ENCODE measurements at places on chromosomes 11 and 22.

GRCh38 chr11:113626736-113627135, 79.4 kb downstream of the TMPRSS5 start:
- no peaks in the 10 kb centered on the region for H3K36me3 ChIP-seq
- H3K27me3 ChIP-seq, result peaks cover 47% of the 10 kb centered on the region
- H3K4me1 ChIP-seq, result no peaks in the 10 kb centered on the region
- H3K4me3 ChIP-seq, result no peak overlapping the region
- no peak for DNase-seq

DNA sequence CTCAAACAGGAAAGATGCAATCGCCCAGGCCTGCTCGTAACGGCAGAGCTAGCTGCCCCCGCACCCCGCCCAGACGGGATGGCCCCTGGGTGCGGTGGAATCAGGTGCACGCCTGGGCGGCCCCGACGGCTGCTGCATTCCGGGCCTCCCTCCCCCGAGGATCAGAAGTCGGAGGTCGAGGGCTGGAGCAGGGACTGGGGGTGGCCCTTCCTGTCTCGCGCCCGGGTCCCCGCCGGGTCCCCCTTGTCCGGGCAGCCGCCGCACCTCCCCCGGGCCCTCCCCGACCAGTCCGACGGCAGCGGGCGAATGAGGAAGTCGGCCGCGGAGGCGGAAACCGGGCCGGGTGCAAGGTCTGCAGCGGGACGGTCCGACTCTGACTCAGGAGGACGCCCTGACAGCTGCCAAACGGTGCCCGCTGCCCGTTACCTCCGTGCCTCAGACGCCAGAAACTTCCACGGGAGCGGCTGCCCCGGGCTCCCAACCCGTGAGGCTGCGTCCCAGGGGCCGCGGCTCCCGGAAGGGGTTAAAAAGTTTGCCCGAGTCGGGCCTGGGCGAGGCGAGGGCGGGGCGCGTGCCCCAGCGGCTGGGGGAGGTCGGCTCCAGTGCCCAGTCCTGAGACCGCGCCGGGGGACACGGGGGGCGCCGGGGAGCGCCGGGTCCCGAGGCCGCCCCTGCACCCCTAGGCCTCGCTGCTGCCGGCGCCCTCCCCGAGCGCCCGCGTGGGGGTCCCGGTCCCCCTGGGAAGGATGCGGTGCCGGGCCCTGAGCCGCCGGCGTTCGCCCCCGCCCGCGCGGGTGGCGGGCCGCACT, 663 bp downstream of the MYH9 start:
- peak overlapping the region; percentile 97 for H3K27ac ChIP-seq
- no peaks in the 10 kb centered on the region for H3K27me3 ChIP-seq
- peaks cover 47% of the 10 kb centered on the region for H3K36me3 ChIP-seq
- DNase-seq, result peak; percentile 79

DNA sequence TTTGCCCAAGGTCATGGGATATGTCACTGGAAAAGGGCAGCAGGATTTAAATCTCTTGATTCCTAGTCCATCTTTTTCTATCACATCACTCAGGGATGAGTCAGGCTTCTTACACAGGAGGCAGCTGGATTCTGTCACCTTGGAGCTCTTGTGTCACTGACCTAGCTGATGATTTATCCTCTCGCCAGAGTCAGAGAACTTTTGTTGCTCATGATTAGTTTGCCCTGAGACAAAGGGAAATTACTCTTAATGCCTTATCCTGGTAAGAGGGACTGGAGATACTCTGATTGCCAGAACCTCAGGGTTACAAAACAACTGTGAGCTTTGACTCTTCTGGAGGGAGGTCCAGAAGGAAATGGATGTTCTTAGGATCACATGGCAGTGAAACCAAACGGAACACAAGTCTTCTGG, 10.1 kb downstream of the COA4 start:
- no peak overlapping the region for H3K4me3 ChIP-seq
- peak overlapping the region; percentile 50 for H3K27ac ChIP-seq
- DNase-seq, result no peak
- H3K4me1 ChIP-seq, result peaks cover 8% of the 10 kb centered on the region

DNA sequence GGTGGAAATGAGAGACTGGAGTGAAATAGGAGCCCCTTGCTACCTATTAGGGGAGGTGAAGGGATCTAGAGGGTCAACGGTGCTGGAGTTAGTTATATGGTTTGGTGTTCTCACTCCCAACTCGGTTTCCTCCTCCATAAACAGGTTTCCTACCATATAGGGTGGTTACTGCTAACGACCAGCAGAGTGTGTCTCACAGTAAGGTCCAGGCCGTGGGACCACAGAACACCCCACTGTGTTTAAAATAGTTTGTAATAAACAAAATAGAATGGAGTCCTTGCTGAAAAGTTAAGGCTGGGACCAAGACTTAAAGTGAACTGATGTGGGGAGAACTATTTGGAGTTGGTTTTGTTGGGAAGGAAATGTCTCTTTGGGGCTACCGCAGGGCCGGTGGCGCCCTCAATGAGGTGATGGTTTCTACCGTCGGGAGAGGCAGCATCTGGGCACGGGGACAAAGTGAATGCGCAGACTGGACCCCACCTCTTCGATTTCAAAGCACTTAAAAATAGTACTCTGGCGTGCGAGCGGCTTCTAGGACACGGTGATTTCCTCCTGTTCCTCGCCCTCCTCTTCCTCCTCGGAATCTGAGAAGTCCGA, 4.5 kb downstream of the DBX1 start:
- H3K4me3 ChIP-seq, result peak overlapping the region; percentile 62
- no peaks in the 10 kb centered on the region for H3K36me3 ChIP-seq
- peaks cover 57% of the 10 kb centered on the region for H3K27me3 ChIP-seq
- peak overlapping the region; percentile 63 for H3K27ac ChIP-seq
- DNase-seq, result no peak
- peaks cover 22% of the 10 kb centered on the region for H3K4me1 ChIP-seq

DNA sequence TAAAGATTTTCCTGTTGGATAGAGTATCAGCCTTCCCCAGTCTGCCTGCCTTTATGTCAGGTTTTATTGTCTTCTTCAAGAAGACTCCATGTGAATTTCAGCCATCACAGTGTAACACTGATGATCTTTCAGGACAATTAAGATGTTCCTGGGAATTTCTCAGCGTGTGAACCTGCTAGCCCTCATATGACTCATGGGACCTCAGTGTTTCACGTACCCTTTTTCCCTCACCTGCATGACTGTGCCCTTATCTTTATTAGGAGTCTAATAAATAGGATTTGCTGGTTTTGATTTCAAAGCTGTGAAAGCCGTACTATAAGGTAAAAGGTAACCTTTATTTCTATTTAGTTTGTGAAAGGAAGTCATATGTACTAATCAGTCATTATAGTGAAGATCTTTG, 81.7 kb upstream of the MYO18B start:
- no peak overlapping the region for H3K27ac ChIP-seq
- no peaks in the 10 kb centered on the region for H3K36me3 ChIP-seq
- no peaks in the 10 kb centered on the region for H3K4me1 ChIP-seq
- H3K27me3 ChIP-seq, result peaks cover 5% of the 10 kb centered on the region
- DNase-seq, result no peak

DNA sequence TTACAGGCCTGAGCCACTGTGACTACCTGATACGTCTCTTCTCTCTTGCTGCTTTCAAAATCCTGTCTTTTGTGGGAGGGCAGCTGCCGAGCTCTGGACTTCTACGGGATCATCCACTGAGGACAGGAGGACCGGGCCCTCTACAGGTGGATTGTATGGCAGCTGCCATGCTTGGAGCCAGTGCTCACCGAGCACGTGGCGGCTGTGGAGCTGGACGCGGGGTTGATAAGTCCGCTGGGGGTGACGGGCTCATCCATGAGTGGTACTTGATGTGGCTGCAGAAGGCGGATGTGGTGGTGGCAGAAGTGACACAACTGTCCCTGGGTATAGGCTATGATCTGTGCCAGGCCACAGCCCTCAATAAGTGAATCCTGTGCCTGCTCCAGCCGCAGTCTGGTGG, 1.8 kb upstream of the CYP2D6 start:
- DNase-seq, result no peak
- H3K27me3 ChIP-seq, result no peaks in the 10 kb centered on the region
- H3K4me1 ChIP-seq, result no peaks in the 10 kb centered on the region

- DNase-seq, result no peak
- H3K4me3 ChIP-seq, result no peak overlapping the region
- H3K27ac ChIP-seq, result no peak overlapping the region
- H3K27me3 ChIP-seq, result no peaks in the 10 kb centered on the region
- H3K4me1 ChIP-seq, result no peaks in the 10 kb centered on the region
These were observed 14.0 kb downstream of the IRF7 start for GRCh38 chr11:601573-602245.

DNA sequence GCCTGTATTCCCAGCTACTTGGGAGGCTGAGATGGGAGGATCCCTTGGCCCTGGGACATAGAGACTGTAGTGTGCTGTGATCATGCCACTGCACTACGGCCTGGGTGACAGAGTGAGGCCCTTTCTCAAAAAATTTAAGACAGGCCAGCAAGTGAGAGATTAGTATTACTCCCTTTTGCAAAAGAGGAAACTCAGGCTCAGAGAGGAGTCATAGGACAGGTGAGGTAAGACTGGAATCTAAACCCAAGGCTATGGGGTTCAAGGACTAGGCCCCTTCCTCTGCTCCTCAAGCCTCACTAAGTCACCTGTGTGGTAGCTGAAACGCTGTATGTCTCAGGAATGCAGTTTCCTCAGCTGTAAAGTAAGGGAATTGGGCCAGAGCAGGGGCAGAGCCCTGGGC, 1.6 kb upstream of the P2RY2 start:
- peaks cover 35% of the 10 kb centered on the region for H3K27me3 ChIP-seq
- H3K4me3 ChIP-seq, result no peak overlapping the region
- no peak overlapping the region for H3K27ac ChIP-seq
- peaks cover 7% of the 10 kb centered on the region for H3K4me1 ChIP-seq
- DNase-seq, result no peak
- no peaks in the 10 kb centered on the region for H3K36me3 ChIP-seq
